Kidney glomerular epithelial cell (primary cell): ENCODE measurements at places on chromosomes 13 and 19.

- DNase-seq: no peak
Observed at GRCh38 chr13:42878721-42879120, 97.3 kb downstream of the FAM216B start.

DNA sequence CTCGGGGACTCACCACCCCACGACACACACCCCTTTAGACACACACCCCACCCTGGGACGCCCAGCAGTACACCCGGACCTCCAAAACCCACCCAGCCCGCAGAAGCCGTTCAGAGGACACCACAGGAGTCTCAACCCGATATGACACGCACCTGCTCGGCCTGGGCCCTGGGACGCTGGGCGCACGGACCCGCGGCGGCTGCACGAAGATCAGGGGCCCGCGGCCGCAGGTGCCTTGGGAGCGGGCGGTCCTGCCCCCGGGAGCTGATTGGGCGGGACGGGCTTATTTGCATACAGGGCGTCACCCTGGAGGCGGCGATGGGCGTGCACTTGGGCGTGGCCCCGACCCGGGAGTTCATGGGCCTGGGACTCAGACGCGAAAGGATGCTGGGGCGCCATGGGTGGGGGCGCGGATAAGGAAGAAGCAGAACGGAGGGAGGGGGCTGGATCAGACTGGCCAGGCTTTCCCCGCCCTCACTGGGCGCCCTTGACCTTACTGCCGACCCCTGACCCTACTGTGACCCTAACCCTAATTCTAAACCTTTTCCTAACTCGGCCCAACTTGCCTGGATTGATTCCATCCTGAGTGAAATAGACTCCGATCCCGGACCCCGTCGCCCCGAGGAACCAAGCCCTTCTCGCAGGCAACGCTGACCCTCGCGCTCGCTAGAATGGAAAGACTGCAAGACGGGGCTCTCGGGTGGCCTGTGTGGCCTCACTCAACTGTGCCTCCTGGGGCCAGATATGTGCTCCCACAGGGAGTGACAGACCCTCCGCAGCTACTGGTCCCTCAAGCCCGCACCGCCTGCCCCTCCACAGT is at the start of gene MEF2B:
Gene MEF2B (minus strand): TSS at position 211 of the 820 bp plus-strand sequence. CDS start 19,528 bp downstream, outside the sequence.
- DNase-seq: peak; percentile 17

GRCh38 chr19:55352040-55352439 is 2.5 kb downstream of the COX6B2 start:
- no peak for DNase-seq

DNA sequence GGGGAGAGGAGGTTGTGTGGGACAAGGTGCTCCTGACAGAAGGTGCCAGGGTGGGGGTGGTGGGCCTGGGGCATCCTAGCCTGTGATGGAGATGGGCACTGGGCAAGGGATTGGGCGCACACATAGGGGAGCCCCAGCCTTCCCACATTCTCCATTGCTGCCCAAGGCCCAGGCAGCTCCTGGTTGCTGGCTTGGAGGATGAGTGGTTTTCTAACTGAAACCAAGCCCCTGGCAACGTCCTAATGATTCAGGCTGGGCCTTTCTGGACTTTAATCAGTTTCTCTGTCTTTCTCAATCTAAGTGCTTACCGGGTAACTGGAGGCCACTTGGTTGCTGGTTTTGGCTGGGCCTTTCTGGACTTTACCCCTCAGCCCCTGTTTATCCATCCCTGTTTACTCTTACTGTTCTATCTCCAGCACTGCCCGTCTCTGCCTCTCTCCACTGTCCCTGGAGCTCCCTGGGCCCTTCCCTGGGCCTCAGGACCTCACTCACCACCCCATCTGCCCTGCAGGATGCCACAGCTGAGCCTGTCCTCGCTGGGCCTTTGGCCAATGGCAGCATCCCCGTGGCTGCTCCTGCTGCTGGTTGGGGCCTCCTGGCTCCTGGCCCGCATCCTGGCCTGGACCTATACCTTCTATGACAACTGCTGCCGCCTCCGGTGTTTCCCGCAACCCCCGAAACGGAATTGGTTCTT is 354 bp downstream of the CYP4F3 start:
- DNase-seq: no peak

GRCh38 chr13:47774671-47774994 is 226.4 kb downstream of the SUCLA2 start:
- DNase-seq: no peak

GRCh38 chr19:38596057-38596981 is 21.4 kb downstream of the MAP4K1 start:
- no peak for DNase-seq

DNA sequence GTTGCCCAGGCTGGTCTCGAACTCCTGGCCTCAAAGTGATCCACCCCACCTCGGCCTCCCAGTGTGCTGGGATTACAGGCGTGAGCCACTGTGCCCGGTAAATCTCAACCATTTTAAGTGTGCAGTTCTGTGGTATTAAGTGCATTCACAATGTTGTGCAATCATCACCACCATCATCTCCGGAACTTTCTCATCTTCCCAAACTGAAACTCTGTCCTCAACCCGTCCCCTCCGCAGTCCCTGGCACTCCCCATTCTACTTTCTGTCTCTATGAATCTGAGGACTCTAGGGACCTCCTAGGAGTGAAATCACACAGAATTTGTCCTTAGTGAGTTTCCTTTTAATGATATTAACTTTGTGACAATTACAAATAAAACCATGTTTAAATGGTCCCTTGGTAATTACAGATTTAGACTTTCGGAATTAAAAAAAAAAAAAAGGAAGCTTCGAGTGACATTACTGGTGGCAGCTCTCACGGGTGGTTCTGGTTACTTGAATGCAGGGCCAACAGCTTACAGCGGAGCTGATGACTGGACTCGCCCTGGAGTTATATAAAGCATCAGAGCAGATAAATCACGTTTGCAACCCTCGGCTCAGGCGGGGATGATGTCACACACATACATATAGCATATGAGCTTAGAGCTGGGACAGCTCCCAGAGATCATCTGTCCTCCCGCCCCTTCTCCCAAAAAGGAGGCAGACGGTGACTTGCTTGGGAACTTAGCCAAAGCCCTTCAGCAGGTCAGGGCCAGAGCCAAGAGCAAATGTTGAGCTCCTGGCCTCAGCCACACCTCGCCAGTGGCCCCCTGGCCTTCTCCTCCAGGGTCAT is 89.8 kb downstream of the ZNF557 start:
- DNase-seq: no peak

DNA sequence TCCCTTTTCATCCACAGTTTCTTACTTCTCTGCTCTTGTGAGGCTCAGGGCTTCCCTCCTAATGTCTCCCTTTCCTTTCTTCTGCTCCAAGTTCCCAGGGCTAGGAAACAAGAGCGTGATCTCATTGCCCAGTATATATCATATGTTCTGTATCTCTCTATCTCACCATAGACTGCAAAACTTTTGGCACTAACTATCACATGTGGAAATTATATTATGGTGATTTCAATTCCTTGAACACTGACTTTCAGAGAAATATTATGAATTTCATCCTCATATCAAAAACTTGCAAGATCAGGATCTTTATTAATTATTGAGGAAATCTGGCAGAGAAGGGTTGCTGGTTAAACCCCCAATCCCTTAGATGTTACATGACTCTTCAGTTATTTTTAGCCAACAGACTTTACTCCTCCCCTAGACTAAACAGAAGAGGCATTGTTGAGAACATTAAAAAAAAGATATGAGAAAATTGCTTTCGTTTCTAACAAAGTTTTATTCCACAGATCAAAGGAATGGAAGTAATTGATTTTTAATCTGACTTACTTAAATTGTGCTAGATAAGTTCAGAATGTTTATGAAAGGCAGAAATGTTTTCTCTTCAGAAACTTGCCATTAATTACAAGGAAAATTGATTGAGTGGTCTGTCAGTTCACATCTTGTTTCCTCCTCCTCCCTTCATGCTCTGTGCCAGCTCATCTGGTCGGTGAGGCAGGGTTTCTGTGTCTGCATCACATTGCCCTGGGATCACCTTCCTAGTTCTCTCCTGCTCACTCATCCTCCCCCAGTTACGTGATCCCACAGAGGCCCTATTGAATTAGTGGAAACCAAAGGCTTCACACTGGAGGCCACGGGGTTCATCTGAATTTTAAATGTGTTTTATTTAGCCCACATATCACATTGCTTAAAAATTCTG is 378.5 kb downstream of the LMO7 start:
- DNase-seq: peak; percentile 87

DNA sequence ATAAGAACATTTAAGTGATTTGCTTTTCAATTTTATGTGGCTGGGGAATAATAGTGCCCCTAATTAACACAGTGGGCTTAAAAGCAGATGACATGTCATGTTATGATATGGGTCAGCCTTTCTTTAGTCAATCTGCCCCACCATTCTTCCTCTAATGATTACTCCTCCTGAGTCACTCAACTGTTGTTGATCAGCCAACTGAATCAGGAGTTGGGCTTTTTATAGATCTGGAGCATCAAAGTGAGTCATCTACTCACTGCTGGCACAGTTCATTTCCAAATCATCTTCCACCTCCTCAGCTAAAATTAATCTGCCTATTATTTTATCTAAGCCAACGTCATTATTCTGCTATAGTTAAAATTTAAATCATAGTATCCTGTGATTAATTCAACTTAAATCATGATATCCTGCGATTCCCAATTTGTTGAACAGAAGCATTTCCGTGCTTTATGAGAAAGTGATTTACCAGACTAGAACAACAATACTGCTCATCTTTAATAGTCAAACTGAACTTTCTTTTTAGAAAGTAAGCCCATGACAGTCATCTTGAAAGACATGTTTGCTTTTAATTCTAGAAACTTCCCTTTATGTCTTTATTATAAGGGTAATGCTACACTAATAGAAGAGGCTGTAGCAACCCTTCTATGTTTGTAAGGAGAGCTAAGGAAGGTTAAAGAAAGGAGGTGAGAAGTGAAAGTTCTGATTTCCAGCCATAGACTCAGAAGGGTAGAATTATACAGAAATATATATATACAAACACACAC is 551.4 kb downstream of the TBC1D4 start:
- peak; percentile 84 for DNase-seq
